ENCODE measurements at places on chromosomes 11 and 22.

GRCh38 chr11:123473941-123474677 is 44.0 kb downstream of the GRAMD1B start:
- DNase-seq: no peak

DNA sequence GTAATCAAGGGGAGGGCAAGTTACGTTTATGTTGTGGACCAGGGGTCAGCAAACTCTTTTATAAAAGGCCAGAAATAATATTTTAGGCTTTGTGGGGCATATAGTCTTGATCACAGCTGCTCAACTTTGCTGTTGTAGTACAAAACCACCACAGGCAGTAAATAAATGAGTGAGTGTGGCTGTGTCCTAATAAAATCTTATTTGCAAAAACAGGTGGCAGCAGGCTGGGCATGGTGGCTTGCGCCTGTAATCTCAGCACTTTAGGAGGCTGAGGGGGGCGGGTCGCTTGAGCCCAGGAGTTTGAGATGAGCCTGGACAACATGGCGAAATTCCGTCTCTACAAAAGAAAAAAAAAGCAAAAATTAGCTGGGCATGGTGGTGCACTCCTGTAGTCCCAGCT is 57.9 kb upstream of the NUP160 start:
- no peak for DNase-seq

DNA sequence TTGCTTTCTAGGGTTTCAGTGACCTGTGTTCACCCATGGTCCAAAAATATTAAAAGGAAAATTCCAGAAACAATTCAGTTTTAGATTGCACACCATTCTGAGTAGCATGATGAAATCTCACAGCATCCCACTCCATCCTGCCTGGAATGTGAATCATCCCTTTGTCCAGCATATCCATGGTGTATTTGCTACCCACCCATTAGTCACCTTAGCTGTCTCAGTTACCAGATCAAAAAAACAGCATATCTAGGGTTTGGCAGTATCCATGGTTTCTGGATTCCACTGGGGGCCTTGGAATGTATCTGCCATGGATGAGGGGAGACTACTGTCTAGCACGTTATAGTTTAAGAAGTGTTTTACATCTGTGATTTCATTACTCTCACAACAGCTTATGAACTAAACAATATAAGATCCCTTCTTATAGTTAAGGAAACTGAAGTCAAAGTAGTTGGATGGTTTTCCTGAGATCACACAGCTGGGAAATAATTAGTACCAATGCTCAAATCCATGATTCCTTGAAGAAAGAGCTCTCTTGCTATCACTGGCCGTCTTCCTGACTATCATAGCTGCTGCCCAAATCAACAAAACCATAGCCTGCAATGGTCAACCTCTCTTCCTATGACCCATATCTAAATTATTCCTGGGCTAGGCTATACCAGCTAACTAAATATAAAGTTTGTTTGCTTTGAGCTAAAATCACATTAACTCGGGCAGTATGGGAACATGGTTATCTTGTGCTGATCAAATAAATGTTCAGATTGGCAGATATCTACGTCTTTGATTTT is 122.6 kb downstream of the MICAL2 start:
- DNase-seq: no peak

DNA sequence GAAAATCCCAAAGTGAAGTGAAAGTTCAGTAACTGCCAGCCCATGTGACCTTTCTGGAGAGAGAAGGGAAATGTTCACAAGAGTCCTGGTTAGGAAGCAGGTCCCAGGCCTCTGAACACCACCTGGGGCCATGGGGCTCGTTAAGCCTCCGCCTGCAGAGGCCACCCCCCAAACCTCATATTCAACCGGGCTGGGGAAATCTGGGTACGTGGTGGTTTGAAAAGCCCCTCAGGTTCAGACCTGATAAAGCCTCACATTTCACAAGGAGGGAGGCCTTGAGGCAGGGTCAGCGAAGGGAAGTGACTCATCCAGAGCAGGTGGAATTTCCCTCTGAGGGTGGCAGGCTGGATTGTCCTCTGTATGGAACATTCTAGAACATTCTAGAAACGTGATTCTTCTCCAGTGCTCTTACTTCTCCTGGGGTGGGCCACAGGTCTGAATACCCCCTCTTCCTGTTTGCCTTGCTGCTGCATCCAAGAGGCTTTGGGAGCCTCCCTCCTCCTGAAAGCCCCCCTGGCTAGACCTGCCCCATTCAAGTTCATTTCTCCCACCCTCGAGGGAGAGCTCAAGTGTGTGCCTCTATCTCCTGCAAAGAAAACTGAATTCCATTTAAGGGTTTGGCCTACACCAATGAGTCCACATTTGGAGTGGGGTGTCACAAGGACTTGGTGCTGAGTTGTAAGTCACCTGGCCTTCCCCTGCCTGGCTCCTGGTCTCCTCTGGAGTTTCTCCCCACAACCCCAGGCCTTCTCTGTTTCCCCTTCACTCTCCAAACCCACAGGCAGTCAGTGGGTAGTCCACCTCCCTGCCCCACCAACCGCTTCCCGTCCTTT is 6.3 kb downstream of the FXYD2 start:
- no peak for DNase-seq

GRCh38 chr11:409008-409599 is 5.7 kb downstream of the SIGIRR start:
- no peak for DNase-seq

- no peak for DNase-seq
Observed at GRCh38 chr22:25744694-25745093, 2.7 kb downstream of the MYO18B start.

DNA sequence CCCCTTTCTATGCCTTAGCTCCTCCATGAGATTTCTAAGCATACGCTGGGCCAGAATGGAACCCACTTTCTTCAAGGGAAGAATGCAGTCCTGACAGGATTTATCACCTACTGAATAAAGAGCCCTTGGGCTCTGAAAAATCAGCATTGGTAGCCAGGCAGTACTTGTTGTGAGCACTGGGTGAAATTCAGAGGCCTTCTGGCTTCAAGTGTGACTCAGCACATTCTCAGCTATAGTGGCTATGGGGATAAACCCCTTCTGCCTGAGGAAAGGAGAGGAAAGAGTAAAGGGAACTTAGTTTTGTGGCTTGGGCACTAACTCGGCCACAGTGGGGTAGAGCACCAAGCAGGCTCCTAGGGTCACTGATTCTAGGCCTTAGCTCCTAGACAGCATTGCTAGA is 574.8 kb downstream of the JRKL start:
- no peak for DNase-seq

DNA sequence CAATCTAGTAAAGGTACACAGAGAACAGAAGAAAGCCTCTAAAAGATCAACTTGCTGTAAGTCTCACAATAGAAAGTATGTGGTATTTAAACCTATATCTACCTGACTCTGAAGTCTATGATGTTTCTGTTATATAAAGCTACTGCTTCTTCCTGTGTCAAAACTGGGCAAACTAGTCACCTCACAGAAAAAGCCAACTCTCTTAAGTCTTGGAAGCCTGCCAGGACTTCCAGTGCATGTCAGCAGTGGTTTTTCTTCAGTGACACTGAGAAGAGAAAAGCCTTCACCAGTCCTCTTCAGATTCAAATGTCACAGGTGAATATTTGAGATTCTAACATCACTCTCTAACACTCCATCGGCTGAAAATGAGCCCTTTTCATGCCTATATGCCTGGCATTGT is 808.0 kb downstream of the DLG2 start:
- no peak for DNase-seq

GRCh38 chr11:8225589-8226036 is 38.1 kb downstream of the LMO1 start:
- DNase-seq: peak; percentile 61

DNA sequence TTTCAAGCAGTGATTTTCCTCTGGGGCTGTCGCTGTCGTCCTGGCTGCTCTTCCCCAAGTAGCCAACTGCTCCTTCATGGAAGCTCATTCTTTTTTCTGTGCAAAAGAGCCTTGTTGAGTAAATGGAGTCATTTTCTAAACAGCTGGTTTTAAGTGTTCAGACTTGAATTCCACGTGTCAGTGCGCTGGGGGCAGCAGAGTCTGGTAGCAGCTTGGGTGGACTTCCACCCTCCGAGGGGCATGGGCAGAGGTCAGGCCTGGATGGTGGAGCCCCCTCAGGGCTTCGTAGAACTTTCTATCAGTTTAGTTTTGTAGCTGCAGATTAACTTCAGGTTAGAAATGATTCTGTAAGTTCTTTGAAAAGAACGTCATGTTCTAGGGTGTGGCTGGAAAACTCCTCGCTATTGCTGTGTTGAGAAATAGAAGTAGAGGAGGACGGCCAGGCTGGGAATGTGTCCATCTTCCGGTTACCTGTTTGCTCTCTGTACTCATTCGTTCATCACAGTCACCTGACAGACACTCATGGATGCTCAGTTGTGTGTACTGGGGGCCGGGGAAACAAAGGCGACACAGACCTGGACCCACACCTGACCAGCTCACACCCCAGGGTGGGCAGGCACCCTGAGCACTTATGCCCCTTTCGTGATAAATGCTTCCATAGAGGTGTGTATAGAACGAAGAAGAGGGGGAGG is 270.7 kb downstream of the TBC1D22A start:
- DNase-seq: no peak

DNA sequence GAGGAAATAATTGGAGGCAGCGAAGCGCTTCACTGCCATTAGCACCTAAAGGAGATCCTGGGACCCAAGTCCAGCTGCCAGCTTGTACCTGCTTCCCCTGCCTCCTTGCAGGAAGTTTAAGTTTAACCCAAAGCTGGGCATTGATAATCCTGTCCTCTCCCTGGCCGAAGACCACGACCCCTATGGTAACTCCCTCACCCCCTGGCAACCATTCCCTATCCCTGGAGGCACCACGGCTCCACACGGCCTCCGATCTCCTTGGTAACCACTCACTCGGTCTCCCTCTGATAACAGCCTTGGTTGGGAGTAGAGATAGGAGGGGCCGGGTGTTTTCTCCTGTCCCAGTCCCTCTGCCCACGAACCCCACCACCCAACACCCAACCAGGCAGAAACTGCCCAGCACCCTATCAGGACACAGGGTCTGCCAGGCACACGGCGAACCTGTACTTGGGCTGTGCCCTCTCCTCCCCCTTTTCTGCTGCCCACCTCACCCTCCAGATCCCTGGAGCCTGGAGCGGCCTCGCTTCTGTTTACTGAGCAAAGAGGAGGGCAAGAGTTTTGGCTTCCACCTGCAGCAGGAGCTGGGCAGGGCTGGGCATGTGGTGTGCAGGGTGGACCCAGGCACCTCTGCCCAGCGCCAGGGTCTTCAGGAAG is 833 bp downstream of the NHERF4 start:
- no peak for DNase-seq

DNA sequence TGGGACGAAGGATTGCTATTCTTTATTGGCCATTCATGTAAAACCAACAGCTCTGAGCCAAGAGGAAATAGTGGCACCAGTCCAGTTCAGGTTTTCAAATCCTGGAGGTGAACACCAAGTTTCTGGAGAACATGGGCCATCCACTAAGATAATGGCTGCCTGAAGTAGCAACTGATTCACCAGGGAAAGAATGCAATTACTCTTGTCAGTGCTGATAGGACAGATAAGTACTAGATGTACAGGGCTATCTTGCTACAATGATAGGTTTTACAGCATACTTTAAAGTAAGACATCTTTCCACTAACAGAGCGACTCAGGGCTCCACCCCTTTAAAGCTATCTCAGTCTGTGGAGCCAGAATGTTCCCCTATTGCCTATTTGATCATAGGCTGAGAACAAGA is 36.8 kb upstream of the APOA1 start:
- DNase-seq: no peak

- no peak for DNase-seq
Observed at GRCh38 chr11:117872975-117873827, 3.3 kb downstream of the FXYD6 start.

- DNase-seq: no peak
Observed at GRCh38 chr11:45455536-45455935, 169.4 kb upstream of the SYT13 start.

- no peak for DNase-seq
Observed at GRCh38 chr11:62708793-62709192, 1.3 kb downstream of the GNG3 start.

DNA sequence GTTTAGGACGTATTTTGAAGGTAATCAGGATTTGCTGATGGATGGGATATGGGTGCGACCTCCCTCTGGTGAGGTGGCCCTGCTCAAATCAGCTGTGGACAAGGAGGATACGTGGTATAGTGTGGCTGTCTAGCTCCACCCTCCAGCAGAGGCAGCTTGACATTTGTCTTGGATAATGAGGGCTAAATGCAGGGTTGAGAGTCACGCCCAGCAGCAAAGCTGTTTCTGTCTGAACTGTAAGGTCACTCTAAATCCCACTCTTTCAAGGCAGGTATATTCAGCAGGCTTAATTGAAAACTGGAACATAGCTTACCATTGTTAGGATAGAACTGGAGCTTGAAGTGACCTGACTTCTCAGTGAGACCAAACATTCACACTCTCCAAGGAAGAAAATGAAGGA is 98.7 kb downstream of the SWAP70 start:
- no peak for DNase-seq

DNA sequence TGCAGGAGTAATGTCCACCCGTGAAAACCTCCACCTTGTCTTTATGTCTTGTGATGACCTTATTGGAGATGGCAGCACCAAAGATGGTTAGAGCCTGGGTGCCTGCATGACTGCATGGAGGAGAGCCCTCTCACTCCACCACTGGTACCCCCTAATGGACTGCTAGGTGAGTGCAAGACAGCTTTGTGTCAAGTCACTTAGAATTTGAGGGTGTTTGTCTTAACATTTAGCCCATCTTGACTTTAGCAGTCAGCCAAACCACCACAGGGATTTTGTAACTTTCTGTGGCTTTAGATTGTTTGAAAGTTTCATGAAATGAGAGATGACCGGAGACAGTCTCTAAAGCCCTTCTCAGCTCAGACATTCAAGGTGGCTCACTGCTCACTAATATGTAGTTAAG is 232.9 kb upstream of the NCAM1 start:
- DNase-seq: no peak

DNA sequence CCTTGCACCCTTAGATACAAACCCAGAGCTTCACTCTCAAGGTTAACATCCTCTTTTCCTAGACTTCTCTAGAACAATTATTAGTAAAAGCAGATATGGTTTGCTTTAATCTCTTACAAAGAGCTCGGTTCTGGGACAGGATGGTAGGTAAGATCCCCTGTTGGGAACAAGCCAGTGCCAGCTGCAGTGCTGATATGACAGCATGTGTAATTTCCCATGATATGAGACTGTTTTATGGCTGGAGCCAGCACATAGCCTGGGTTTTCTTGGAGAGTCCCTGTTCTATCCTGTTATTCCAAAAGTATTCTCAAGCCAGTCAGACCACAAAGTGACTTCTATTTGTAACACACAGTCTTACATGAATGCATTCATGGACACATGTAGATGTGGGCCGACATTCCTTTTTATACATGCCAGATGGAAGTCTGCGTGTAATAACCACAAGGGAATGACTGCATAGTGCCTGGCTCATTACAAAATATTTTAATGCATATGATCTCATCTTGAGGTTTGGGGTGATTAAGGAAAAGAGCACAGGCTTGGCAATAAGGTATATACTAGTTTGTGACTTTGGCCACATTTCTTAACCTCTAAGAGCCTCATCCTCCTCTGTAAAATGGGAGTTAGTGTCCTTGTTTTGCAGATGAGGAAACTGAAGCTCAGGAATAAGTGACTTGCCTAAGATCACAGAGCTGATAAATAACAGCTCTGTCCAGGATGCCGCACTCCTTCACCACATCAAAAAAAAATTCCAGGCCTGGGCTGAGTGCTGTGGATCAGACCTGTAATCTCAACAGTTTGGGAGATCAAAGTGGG is 21.8 kb downstream of the CLMP start:
- DNase-seq: no peak

Data from stimulated activated CD4-positive, alpha-beta T cell treated with anti-CD3 and anti-CD28 coated beads, Interleukin-1b, Interleukin-23, amount 100 ng/mL, for 1 hour (primary cell).